ENCODE measurements at places on chromosomes 7 and 10. TPM values are rescaled to one million over a fixed set of nuclear protein-coding genes. Genes with fewer than 3 reads are reported as not detected.

Gene STAG3
- 2.2 TPM for total RNA-seq

GRCh38 chr7:55073976-55074528, 55.2 kb downstream of the EGFR start:
- no peaks in the 10 kb centered on the region for H3K36me3 ChIP-seq
- H3K4me3 ChIP-seq = no peak overlapping the region
- peaks cover 65% of the 10 kb centered on the region for H3K4me1 ChIP-seq
- no peaks in the 10 kb centered on the region for H3K27me3 ChIP-seq
- peak overlapping the region; percentile 92 for H3K27ac ChIP-seq
- DNase-seq = peak; percentile 91

Gene VSTM2A
- 0.96 TPM for total RNA-seq

Gene CAV2
- 4.1 TPM for total RNA-seq

Gene C7orf57
- not detected for total RNA-seq

- H3K4me1 ChIP-seq = peaks cover 15% of the 10 kb centered on the region
- no peak for DNase-seq
- no peak overlapping the region for H3K4me3 ChIP-seq
- peaks cover 88% of the 10 kb centered on the region for H3K27me3 ChIP-seq
These were observed 3.2 kb downstream of the CYP26A1 start for GRCh38 chr10:93076871-93077270.

- no peaks in the 10 kb centered on the region for H3K36me3 ChIP-seq
- H3K4me3 ChIP-seq = no peak overlapping the region
- DNase-seq = no peak
- no peaks in the 10 kb centered on the region for H3K4me1 ChIP-seq
These were observed 25.0 kb downstream of the PRKAR2B start for GRCh38 chr7:107069457-107069856.

- H3K27ac ChIP-seq = peak overlapping the region; percentile 97
- peak; percentile 32 for DNase-seq
- H3K27me3 ChIP-seq = no peaks in the 10 kb centered on the region
- H3K4me1 ChIP-seq = peaks cover 64% of the 10 kb centered on the region
- H3K4me3 ChIP-seq = peak overlapping the region; percentile 7
These were observed 2.1 kb downstream of the KIF5B start for GRCh38 chr10:32054094-32054493.

DNA sequence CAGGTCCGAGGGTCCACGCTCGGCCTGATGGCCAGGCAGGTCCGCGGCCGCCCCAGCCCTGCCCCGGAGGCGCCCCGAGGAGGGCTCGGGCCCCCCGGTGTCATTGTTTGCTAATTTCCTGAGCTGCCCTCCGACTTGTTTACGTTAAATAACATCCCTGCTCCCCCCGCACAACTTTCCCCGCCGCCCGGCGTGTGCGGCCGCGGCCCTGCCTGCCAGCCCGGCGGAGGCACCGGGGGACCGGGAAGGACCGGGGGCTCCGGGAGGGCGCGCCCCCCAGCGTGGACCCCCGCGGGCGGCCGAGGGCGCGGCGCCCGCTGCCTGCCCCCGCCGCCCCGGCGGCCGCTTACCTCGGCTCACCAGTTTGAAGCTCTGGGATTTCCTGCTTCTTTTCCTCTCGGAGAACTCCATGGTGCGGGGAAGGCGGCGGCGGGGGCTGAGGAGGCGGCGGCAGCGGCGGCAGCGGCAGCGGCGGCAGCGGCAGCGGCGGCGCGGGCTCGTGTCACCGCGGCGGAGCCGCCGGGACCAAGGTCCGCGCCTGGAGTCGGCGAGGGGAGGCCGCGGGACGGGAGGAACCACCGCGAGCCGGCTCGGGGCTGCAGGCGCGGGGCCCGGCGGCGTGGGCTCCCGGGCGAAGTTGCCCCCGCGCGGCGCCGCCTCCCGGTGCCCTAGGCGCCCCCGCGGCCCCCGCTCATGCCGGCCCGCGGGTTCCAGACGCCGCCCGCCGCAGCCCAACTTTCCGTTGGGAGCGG, 515 bp downstream of the BEND7 start:
- no peaks in the 10 kb centered on the region for H3K36me3 ChIP-seq
- peaks cover 23% of the 10 kb centered on the region for H3K4me1 ChIP-seq
- no peaks in the 10 kb centered on the region for H3K27me3 ChIP-seq
- peak overlapping the region; percentile 69 for H3K4me3 ChIP-seq
- H3K27ac ChIP-seq = peak overlapping the region; percentile 79
- DNase-seq = peak; percentile 43

Measured in transverse colon (tissue), 4 donors.